ENCODE measurements at places on chromosomes 1 and 21. TPM values are rescaled to one million over a fixed set of nuclear protein-coding genes. Genes with fewer than 3 reads are reported as not detected.
A peak's percentile ranks its signal among the peaks of the same experiment; 100 is the strongest.

GRCh38 chr1:93821423-93822144 is 57.4 kb downstream of the DNTTIP2 start:
- no peak for DNase-seq

DNA sequence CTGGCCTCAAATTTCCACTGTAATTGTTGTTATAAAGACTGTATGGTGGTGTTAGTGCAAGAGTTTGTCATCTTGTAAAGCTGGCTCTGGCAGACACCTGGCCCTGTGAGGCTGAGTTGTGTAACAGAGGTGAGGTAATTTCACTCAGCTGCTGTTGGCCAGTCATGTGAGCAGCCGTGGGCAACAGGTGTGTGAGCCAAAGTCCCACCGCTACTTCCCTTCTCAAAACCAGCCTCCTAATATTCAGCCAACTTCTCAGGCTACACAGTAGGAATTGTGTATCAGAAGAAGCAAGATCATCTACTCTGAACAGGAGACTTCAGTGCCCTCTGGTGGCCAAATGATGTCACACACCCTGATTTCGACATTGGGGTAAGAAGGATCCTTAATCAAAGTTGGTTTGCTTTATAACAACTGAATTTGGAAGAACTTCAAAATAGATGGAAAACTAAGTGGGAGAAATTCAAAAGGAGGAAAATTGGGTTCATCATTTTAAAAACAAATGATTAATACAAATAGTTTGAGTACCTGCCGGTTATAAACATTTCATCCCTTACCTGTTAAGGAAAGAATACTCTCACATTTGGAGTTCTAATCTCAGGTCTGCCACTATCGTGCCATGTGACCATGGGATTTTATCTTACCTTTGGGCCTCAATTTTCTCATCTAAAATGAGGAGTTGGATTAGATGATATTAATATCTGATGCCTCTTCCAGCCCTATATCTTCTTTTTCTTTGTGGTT is 2.6 kb upstream of the CREG1 start:
- DNase-seq = peak; percentile 78

The ANKRD34A gene
- total RNA-seq = 1.6 TPM

DNA sequence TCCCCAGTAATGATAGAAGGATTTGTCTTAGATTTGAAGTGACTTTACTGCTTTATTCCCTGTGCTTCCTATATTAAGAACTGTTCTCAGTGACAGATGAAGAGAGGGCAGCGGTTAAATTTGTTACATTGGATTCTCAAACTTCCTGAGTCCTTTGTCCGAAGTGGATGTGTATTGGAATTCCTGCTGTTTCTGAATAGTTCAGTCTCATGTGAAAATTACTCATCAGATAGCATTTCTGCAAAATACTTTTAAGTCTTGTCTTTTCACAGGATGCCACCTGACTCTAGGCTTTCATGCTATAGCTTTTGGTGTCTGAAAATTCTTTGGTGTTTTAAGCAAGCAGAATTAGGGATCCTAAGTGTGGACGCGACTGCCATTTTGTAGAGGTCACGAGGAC is 83.6 kb downstream of the PRDM2 start:
- no peak for DNase-seq

The UBL4B gene
- not detected for total RNA-seq

DNA sequence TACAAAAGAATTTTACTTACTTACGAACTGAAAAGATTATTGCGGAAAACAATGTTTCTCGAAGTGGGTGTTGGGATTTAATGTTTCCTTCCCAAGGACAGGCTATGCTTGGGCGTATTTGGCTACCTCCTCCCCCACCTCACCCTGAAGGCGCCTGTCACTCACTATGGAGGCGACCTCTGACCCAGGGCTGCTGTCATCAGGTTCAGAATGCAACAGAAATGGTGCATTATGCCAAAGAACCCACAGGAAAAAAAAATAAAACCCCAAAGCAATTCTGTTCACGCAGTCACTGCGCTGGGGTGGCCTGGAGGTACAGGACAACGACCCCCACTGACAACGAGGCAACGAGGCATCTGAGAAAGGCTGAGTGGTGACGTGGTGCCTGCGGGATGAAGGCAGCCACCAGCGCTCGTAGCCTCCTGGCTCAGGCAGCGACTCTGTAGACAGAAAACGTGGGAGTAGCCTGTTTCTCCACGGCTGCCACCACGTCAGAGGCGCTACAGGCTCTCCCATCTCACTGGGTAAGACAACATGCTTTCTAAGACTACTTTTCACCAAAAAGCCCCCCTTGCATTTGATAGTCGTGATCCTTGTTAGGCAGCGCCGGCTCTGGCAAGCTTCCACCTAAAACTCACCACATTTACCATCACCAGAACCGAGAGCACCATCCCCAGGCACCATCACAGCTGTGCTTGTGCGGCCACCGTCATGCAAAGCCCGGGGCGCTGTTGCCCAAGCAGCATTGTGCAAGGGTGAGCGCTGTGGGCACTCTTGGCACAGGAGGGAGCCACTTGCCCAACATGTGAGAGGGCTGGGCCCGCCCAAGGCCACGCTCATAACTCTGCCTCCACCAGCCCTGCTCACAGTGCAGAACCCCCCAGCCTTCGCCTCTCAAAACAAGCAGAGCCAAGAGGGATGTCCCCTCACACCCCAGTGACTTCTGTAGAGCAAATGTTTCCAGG is 14.3 kb downstream of the NADK start:
- DNase-seq = no peak

DNA sequence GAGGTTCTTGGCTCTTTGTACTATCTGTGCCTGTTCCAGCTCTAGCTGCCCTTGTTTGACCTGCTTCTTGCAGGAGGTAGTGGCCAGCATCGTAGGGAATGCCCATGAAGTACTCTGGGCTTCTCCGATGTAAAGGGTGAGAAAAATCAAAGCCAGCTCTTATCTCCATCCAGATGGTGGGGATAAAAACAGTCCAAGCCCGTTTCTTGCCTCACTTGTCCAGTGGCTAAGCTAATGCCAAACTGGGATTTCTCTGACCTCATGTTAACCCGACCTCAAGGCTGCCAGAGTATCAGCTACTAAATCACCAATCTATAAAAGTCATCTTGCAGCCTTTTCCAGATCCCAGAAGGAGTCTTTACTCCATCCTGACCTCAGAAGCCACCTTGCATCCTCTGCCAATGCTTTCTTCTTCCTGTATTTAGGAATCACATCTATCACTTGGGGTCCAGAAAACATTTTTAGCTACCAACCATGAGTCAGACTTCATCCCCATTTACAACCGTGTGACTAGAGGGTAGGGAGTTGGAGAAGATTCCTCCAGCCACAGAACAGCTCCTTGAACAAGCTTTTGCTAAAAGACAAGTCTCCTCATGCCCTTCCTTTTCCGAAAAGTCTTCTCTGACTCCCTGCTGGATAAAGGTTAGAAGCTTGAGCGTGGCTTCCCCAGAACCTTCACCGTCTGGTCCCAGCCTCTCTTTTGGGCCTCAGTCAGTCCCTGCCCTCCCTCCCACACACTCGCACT is 35.9 kb downstream of the KCNC4 start:
- DNase-seq = no peak

All from natural killer cell treated with Interleukin-12 subunit alpha and Interleukin-12 subunit beta and Interleukin-15 and Interleukin-18, amount 100 ng/mL, for 72 hours (primary cell).